A549 treated with DMSO at 1 μM for 4 hours (cell line): ENCODE measurements at places on chromosomes 3 and 15. TPM values are rescaled to one million over a fixed set of nuclear protein-coding genes. Genes with fewer than 3 reads are reported as not detected.

HEG1 gene
- 5.8 to 8.6 TPM (median 7.2 TPM) in 5 replicates for total RNA-seq

MORC1 gene
- total RNA-seq = not detected in 5 replicates

CTXN2 gene
- 0.02 to 0.04 TPM in 2 of 5 replicates, not detected in the others for total RNA-seq

CLEC3B gene
- 0.10 TPM in 1 of 5 replicates, not detected in the others for total RNA-seq

IL20RB gene
- 0.77 to 1.2 TPM (median 0.84 TPM) in 5 replicates for total RNA-seq

PATL2 gene
- 0.17 to 0.33 TPM (median 0.24 TPM) in 4 of 5 replicates, not detected in the other for total RNA-seq

SLC12A8 gene
- 1.0 to 1.4 TPM (median 1.2 TPM) in 5 replicates for total RNA-seq

ZNF80 gene
- total RNA-seq = not detected in 5 replicates

TRPC1 gene
- total RNA-seq = 6.1 to 11.4 TPM (median 8.2 TPM) in 5 replicates

LRRN1 gene
- not detected in 5 replicates for total RNA-seq

PTH1R gene
- 0.18 to 0.83 TPM (median 0.45 TPM) in 4 of 5 replicates, not detected in the other for total RNA-seq

FOXL2NB gene
- 0.90 to 1.5 TPM (median 1.3 TPM) in 5 replicates for total RNA-seq
